Stimulated activated CD4-positive, alpha-beta T cell treated with anti-CD3 and anti-CD28 coated beads, Interleukin-2, amount 100 ng/mL, for 4 hours (primary cell): ENCODE measurements at places on chromosomes 16 and 17.

GRCh38 chr16:28279006-28279405 is 13.3 kb upstream of the SBK1 start:
- no peak for DNase-seq

DNA sequence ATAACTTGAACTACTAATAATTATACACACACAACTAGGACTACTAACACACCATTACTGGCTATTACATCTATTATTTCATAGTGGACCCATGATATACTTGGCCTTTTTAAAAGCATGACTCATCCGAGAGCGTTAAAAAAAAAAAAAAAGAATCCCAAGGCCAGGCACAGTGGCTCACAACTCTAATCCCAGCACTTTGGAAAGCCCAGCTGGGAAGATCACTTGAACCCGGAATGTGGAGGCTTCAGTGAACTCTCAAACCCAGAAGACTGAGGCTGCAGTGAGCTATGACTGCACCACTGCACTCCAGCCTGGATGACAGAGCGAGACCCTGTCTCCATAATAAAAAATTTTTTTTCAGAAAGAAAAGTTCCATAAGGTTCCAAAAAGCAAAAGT is 3.1 kb downstream of the GLG1 start:
- no peak for DNase-seq

DNA sequence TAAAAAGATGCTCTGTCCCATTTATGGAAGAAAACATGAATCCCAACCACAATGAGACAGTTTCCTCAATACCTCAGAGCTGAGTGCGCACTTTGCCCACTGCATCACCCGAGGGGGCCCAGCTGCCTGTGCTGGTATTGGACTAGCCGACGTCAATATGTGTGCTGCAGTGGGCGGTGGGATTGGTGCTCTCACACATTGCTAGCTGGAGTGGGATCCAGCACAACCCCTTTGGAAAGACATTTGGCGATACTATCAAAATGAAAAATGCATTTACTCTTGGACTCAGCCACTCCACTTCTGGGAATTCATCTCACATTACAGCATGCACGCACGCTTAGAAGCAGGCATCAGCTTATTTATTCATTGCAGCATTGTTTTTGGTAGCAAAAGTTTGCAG is 289.2 kb upstream of the FOXF1 start:
- no peak for DNase-seq

- DNase-seq: no peak
These were observed 164.8 kb downstream of the SNX29 start for GRCh38 chr16:12141073-12141951.

- DNase-seq: no peak
These were observed 102.5 kb upstream of the TMEM97 start for GRCh38 chr17:28216528-28216927.

- DNase-seq: no peak
These were observed 5.7 kb upstream of the CETP start for GRCh38 chr16:56956076-56956475.

DNA sequence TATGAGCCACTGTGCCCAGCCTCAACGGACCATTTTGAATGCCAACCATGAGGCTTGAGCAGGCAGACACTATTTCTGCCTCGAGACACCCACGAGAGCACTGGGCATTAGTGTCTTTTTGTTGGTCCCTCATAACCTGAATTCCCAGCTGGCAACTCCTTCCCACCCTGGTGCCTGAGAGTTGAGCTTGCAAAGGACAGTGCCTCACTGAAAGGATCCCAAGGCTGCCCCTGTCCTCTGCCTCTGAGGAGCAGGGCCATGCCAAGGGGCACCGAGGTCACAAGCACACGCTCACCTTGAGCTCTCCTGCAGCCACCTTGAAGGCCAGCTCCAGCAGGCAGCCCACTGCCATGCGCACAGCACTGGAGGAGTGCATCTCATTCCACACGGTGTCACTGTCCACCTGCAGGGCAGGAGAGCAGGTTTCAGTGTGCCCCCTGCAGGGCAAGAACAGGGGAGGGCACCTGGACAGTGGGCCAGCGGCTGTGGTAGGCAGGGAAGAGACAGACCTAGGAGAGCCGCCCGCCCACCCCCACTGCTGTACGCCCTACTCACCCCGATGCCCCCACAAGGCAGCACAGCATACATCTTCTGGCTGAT is 12.8 kb downstream of the G6PC3 start:
- DNase-seq: no peak

DNA sequence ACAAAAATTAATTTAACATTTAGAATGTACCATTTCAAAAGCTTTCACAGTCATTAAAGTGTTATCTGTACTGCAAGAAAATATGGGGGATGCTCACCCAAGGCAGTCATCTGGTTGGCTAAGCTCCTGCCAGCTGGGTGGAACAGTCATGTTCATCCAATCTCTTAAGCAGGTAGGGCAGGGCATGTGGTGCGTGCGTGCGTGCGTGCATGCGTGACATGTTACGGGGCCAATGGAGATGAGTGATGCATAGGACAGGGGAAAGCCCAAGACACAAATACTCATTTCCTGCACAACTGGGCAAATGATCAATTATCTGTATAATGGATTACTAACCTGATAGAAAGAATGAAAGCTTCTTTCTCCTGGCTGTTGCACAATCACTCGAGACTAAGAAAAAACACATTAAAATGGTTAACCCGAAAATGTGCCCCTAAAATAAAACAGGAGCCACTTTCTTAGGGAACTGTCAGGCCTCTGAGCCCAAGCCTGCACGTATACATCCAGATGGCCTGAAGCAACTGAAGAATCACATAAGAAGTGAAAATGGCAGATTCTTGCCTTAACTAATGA is 104.4 kb downstream of the MYO1D start:
- DNase-seq: no peak

GRCh38 chr17:37815536-37815935 is 70.7 kb upstream of the HNF1B start:
- DNase-seq: no peak

DNA sequence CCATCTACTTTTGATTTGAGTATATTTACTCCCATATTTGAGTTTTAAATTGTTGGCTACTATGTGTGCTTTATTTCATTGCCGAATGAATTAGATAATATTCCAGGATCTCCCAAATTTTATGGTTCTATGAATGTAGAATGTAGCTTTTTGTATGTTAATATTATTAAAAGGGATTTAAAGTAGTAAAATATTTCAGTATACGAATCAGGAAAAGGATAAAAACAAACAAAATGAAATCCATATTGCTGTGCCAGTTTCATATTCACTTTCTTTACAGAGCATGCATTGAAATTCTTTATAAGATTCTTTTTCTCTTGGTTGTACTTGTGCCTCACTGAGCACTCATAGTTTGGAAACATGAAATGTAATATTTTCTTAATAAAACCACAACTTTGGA is 155.1 kb downstream of the CHD9 start:
- DNase-seq: no peak

- DNase-seq: no peak
These were observed 745 bp downstream of the PYY start for GRCh38 chr17:43952724-43953666.

DNA sequence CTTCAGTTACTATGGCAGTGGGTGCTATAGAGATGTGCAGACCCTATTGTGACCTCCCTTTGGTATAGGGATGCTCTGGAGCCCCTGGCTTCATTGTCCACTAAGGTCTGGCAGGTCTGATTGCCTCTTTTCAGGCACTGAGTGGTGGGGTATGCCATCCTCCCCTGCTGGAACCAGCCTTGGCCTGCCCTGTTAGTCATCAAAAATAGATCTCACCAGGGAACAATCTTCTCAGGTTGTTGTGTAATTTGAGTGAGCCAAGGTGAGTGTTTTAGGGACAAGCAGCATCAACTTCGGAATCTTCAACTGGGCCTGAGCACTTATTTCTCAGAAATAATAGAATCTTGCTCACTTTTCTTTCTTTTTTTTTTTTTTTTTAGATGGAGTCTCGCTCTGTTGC is 19.6 kb downstream of the HMOX2 start:
- DNase-seq: no peak

DNA sequence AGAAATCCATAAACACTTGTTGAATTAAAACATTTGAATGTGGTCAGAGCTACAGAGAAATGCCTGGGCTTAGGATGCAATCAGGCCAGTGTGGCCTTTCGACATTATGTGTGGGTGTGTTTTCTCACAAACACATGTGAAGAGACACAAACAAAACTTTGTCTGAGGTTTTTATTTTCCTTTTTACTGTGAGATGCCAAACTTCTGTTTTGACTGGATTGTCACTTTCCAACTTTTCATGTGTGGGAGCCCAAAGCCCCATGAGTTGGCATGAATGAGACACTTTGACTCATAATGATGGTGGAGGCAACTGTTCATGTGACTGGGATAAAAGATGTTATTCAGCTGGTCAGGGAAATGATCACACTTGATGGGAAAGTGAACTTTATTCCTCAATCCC is 71.9 kb upstream of the GAS7 start:
- DNase-seq: no peak

DNA sequence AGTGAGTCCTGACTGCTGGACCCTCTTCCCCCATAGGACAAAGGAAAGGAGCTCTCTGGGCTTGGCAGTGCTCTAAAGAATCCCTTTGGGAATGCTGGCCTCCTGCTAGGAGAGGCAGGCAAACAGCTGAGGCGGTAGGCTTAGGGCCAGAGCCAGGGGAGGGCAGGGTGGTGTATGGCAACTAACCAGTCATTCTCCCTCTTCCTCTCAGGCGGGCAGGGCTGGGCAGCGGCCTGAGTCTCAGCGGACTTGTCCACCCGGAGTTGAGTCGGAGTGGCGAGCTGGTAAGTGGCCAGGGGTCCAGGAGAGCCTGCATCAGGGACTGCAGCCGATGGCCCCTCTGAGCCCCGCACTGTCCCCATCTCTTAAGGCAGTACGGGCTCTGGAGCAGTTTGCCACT is 4.4 kb downstream of the ACADVL start:
- no peak for DNase-seq

- no peak for DNase-seq
These were observed 233.6 kb upstream of the ASIC2 start for GRCh38 chr17:33526717-33527116.

GRCh38 chr16:82046941-82047340 is 11.9 kb downstream of the HSD17B2 start:
- DNase-seq: no peak
